ENCODE measurements at places on chromosomes 12 and 14. TPM values are rescaled to one million over a fixed set of nuclear protein-coding genes. Genes with fewer than 3 reads are reported as not detected.

Gene PLEK2
- total RNA-seq = 75.2 TPM

GRCh38 chr12:87960566-87960965, 68.6 kb downstream of the C12orf50 start:
- H3K36me3 ChIP-seq = no peaks in the 10 kb centered on the region
- H3K4me3 ChIP-seq = no peak overlapping the region
- no peaks in the 10 kb centered on the region for H3K27me3 ChIP-seq
- DNase-seq = no peak

GRCh38 chr12:7647071-7647470, 18.6 kb downstream of the APOBEC1 start:
- H3K4me1 ChIP-seq = no peaks in the 10 kb centered on the region
- no peaks in the 10 kb centered on the region for H3K27me3 ChIP-seq
- no peak overlapping the region for H3K27ac ChIP-seq
- DNase-seq = no peak
- H3K36me3 ChIP-seq = no peaks in the 10 kb centered on the region

Gene SMIM41
- not detected for total RNA-seq

- no peak overlapping the region for H3K4me3 ChIP-seq
- no peaks in the 10 kb centered on the region for H3K36me3 ChIP-seq
- no peaks in the 10 kb centered on the region for H3K4me1 ChIP-seq
- no peaks in the 10 kb centered on the region for H3K27me3 ChIP-seq
Observed at GRCh38 chr12:116492703-116493324, 66.4 kb upstream of the MAP1LC3B2 start.

DNA sequence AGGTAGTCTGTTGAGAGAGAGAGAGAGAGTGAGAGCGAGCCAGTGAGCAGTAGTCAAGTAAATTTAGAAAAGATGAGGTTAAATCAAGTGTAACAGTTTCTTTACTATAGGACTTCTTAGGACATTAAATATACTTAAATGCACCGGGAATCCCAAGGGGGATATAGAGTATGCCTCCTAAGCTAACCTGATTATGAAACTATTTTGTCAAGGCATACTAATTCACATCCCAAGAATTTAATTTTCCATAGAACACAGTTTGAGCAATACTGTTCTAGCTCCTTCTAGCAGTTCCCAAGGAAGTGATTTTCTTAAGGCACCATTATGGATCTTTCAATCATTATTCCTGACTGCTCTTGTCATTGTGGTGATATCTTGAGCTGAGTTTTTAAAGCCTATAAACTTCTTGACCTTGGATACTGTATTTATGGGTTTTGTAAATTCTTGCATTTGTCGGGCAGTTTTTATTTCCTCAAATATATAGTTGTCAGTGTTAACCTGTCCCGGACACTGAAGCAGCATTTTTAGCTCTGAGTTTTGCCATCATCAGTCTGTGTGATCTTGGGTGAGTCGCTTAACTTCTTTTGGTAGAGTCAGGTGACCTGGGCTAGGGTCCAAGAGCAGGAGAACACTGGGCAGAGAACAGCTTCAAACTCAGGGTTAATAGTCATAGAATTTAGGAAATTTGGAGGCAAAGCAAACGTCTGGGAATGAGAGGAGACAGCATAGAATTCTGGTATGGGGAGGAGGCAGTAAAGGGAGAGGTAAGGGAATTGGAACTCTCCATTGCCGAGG, 196.5 kb upstream of the FRMD6 start:
- no peak overlapping the region for H3K27ac ChIP-seq
- no peaks in the 10 kb centered on the region for H3K4me1 ChIP-seq
- no peaks in the 10 kb centered on the region for H3K36me3 ChIP-seq
- H3K27me3 ChIP-seq = no peaks in the 10 kb centered on the region

Data from thyroid gland (tissue), 4 donors.